ENCODE measurements at places on chromosomes 13 and 19.

GRCh38 chr19:7980168-7980567 lies 25.3 kb downstream of the ELAVL1 start:
- no peak for DNase-seq

GRCh38 chr13:36770741-36771140 lies 48.3 kb upstream of the RFXAP start:
- DNase-seq, result no peak

GRCh38 chr13:42355491-42356183 lies 83.7 kb downstream of the AKAP11 start:
- no peak for DNase-seq

DNA sequence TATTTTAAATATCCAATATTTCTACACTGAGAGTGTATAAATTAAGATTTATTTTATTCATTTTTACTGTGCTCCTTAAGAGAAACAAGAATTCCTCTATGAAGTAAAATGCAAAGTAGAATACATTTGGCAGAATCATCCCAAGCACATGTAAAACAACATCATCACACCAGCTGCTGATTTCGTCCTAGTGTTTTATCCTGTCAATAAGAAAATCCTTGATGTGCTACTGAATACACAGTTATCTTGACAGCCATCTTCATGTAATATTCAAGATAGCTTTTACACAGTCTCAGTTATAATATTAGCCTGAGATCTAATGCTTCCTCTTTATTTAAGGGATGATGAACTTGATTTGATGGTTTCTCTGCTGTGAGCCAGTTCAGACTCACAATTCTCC lies 282.4 kb downstream of the MZT1 start:
- no peak for DNase-seq

GRCh38 chr13:51241720-51242119 lies 19.5 kb downstream of the FAM124A start:
- DNase-seq, result no peak

DNA sequence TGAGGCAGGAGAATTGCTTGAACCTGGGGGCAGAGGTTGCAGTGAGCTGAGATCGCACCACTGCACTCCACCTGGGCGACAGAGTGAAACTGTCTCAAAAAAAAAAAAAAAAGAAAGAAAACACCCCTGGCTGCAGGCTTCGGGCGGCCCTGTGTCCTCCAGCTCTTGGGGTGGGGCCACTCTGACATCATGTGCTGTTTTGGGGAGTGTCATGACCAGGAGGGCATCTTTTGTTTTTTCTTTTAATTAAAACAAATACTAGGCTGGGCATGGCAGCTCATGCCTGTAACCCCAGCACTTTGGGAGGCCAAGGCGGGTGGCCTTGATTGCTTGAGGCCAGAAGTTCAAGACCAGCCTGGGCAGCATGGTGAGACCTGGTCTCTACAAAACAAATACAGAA lies 52.1 kb downstream of the KDM4B start:
- DNase-seq, result no peak

DNA sequence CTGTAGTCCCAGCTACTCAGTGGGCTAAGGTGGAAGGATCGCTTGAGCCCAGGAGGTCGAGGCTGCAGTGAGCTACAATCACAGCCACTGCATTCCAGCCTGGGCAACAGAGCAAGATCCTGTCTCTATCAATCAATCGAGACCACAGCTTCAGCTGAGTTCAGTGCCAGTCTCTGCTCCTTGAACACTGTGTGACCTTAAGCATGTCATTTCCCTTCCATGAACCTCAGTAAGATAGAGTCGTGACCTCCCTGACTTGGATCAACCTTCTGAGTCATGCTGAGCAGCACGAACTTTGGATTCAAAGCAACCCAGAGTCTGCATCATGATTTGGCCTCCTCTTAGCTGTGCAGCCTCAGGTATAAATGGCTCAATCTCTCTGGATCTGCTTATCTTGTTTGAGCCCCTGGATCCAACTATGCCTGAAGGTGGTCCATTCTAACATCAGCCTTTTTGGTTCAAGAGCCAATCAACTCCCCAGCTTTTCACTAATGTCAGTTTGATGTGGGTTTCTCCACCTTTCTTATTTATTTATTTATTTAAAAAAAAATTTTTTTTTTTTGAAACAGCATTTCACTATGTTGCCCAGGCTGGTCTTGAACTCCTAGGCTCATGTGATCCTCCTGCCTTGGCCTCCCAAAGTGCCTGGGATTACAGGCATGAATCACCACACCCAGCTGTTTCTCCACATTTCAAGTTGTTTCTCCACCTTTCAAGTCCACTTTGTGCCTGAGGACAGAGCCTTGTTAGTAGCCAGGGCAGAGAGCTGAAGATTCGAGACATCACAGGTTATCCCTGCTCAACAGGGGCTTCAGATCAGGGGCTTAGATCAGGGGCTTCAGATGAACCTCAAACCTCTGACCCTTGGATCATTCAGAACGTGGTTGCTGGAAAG lies 26.4 kb downstream of the PTPRS start:
- DNase-seq, result no peak

DNA sequence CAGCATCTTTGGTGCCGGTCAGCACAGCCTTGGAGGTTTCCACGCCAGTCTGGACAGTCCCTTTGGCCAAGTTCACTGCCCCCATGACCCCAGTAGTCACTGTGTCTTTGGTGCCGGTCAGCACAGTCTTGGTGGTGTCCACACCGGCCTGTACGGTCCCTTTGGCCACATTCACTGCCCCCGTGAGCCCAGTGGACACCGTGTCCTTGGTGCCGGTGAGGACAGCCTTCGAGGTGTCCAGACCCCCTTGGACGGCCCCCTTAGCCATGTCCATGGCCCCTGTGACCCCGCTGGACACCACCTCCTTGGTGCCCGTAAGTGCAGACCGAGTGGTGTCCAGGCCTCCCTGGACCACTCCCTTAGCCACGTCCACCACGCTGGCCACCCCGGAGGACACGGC lies 5.0 kb downstream of the PLIN4 start:
- DNase-seq, result no peak

- DNase-seq, result no peak
Observed at GRCh38 chr13:32310134-32310706, 4.9 kb downstream of the ZAR1L start.

DNA sequence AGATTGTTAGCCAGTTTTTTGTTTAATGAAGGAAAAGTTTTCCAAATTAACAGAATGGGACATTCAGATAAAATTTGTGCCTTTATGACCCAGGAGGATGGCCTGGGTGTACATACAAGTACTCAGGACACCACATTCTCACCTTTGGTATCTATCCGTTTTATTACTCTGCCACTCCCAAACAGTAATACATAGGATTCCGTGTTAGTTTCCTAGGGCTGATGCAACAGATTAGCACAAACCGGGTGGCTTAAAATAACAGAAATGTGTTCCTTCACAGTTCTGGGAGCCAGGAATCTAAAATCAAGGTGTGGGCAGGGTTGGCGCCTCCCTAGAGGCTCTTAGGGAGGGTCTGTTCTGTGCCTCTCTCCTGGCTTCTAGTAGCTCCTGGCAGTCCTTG lies 129.9 kb downstream of the GGACT start:
- DNase-seq, result no peak

- DNase-seq, result no peak
Observed at GRCh38 chr19:4049432-4049831, 17.3 kb downstream of the ZBTB7A start.

DNA sequence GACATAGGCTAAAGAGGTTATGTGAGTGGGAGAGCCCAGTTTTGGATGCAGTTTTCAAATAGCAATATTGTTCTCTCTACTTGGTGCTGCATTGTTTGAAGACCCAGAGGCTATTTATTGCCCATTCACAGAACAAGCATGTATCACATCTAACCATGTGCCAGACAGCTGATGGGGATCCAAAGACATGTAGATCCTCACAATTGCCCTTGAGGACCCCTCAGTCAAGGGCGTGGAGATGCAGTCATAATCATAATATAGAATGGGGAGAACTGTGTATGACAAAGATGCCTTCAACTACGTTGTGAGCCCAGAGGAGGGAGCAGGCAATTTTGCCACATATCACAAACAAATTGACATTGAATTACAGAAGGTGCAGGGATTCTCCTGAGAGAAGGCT lies 70.5 kb downstream of the NHLRC3 start:
- DNase-seq, result no peak

GRCh38 chr19:39759457-39760184 lies 19.0 kb upstream of the LEUTX start:
- no peak for DNase-seq

Measured in stimulated activated CD4-positive, alpha-beta T cell treated with anti-CD3 and anti-CD28 coated beads, Interleukin-1b, Interleukin-23, amount 100 ng/mL, for 1 hour (primary cell).